Activated CD4-positive, CD25-positive, alpha-beta regulatory T cell treated with anti-CD3 and anti-CD28 coated beads, Interleukin-2, amount 50 U/mL, for 24 hours (primary cell): ENCODE measurements at places on chromosomes 7 and 10.

DNA sequence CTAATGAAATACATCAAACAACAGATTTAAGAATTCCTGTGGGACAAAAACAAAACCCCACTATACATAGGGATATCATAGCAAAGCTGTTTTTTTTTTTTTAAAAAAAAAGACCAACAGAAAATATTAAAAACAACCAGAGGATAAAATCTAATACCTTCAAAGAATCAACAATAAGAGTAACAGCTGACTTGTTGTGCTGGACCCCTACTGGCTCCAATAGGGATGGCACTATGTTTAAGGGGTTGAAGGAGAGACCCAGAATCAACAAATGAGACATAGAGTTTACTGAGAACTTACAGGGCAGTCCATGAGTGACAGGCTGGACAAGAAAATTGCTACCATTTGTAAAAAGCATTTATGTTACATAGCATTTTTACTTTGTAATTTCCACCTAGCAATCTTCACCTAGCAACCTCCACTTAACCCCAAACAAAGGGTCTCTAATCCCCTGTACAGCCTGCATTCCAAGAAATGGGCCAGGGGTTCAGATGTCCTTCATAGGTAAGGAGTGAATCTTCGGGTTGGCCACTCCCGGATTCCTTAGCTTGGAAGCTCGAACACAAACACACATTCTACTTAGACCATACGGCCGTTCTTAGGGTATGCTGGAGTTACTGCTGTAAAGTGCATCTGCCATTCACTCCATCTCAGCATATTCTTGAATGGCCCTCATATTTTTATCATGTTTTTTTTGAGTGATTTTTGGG is 25.8 kb downstream of the ASZ1 start:
- ATAC-seq, result no peak

DNA sequence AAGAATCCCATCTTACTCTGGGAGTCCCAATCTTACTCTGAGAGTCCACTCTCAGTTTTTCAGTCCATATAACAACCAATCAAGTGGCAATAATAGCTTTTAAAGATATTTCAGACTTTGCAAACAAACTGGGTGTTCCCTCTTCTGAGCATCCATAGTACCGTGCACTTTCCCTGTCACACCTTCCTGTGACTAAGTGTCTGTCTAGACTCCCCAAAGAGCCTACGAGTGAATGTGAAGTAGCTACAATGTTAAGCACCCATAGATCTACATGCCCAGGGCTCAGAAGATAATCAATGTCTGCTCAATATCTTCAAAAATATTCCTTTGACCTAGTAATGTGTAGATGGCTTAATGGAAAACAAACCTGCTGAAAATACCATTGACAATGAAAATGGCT is 95.6 kb upstream of the ASAH2 start:
- ATAC-seq, result no peak

- ATAC-seq, result peak; percentile 75
Observed at GRCh38 chr10:119139464-119140067, 25.9 kb downstream of the SFXN4 start.

- ATAC-seq, result no peak
Observed at GRCh38 chr7:151454932-151455530, 15.1 kb upstream of the CRYGN start.

GRCh38 chr7:134850066-134850465 is 70.6 kb downstream of the CALD1 start:
- ATAC-seq, result no peak

DNA sequence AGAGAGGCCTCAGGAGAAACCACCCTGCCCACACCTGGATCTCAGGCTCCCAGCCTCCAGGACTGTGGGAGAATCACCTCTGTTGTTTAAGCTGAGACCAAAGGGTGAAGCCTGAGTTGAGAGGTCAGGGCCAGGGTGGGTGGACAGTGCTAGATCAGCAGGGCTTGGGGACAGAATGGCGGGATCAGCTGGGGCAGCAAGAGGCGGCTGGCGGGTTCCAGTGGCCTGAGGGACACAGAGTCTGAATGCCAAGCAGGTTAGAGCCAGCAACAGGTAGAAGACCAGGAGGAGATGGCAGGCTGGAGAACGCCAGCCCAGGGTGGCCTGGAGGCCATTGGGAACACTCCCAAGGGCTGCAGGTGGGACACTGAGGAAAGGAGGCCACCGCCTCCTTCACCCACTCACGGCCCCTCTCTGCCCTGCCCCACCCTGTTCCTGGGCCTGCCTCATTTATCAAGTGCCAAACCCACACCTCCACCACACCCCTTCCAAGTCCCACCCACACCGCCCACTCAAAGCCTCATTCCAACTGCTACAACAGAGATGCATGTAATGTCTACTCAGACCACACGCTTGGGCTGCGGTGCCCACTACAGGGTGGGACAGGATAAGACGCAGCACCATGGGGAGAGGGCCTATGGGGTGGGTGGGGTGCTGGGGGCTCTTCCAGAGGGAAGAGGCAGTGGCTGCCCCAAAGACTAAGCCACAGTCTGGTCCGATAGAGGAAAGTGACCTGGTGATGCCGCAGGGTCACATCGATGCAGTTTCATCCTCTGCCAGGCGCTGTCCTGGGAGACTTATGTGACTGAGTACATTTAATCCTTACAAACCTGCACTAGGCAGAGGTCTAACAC is 173.9 kb downstream of the TNS3 start:
- no peak for ATAC-seq

DNA sequence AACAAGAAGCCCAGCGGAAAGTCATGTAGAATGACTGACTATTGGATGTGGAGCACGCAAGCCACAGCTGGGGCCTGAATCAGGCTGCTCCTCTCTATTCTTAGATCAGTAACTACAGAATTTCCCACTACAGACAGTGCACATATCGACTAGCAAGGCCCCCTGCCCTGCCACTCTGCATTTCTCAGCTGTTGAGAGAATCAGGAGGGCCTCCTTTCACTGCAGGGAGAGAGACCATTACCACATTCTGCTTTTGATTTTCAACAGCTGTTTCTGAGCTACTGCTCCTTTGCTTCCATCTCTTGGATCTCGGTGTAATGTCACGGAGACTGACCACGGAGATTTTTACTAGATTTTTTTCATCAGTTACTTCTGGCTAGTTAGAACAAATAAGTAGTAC is 73.8 kb downstream of the PON1 start:
- ATAC-seq, result no peak

- no peak for ATAC-seq
Observed at GRCh38 chr10:60769406-60769805, 8.9 kb upstream of the CDK1 start.

- no peak for ATAC-seq
Observed at GRCh38 chr10:130470973-130471372, 334.8 kb downstream of the GLRX3 start.

- no peak for ATAC-seq
Observed at GRCh38 chr7:35268953-35269352, 15.1 kb upstream of the TBX20 start.

GRCh38 chr10:62708569-62708968 is 96.0 kb upstream of the ADO start:
- no peak for ATAC-seq

- ATAC-seq, result peak; percentile 67
Observed at GRCh38 chr10:123994417-123995081, 98.8 kb downstream of the CHST15 start.

DNA sequence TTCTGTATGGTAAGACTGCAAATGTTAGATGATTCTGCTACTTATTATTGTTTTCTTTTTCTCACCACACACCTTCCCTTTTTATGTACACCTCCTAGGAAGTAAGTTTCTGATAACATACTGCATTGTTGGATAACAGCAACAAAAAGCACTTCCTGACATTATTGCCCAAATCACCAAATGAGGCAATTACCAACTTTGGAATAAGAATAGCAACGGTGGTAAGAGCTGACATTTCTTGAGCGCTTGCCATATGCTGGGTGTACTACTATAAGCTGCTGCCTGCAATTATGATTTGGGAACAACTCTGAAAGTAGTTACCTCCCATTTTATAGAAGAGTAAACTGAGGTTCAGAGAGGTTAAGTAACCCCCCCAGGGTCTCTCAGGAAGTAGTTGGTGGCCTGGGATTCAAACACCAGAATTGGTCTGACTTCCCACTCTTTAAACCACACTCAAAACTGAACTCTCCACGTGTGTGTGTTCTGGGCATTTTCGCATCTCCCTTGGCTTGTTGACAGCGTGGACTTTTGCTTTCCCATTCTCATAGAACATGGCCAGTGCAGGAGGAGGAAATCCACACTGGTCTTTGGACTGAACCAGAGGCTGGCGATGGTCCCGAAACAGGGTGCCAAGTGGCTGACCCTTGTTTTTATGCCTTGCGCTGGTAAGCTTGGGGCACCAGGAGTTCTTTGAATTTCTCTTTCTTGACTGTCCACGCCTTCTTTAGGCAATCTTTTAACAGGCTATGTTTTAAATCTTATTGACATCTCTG is 71.4 kb downstream of the TCF7L2 start:
- ATAC-seq, result no peak
